MCF 10A (cell line): ENCODE measurements at places on chromosomes 2 and 18. TPM values are rescaled to one million over a fixed set of nuclear protein-coding genes. Genes with fewer than 3 reads are reported as not detected.

The PTCD3 gene
- 95.3 and 96.3 TPM in 2 replicates for total RNA-seq

GRCh38 chr2:529424-529823 is 147.8 kb downstream of the TMEM18 start:
- H3K36me3 ChIP-seq, result peaks cover 6% of the 10 kb centered on the region
- no peak overlapping the region for H3K4me3 ChIP-seq
- H3K27me3 ChIP-seq, result no peaks in the 10 kb centered on the region
- DNase-seq, result peak; percentile 50
- H3K4me1 ChIP-seq, result peaks cover 3% of the 10 kb centered on the region

- DNase-seq, result no peak
- no peaks in the 10 kb centered on the region for H3K27me3 ChIP-seq
- no peaks in the 10 kb centered on the region for H3K4me1 ChIP-seq
- no peak overlapping the region for H3K4me3 ChIP-seq
- no peak overlapping the region for H3K27ac ChIP-seq
Observed at GRCh38 chr2:177783835-177784744, 288.5 kb downstream of the PDE11A start.

GRCh38 chr2:238854699-238855229 is 6.9 kb downstream of the TWIST2 start:
- H3K27ac ChIP-seq, result no peak overlapping the region
- H3K36me3 ChIP-seq, result peaks cover 13% of the 10 kb centered on the region
- no peak for DNase-seq
- peaks cover 17% of the 10 kb centered on the region for H3K4me1 ChIP-seq
- H3K4me3 ChIP-seq, result no peak overlapping the region
- no peaks in the 10 kb centered on the region for H3K27me3 ChIP-seq

GRCh38 chr2:240397542-240397916 is 37.9 kb upstream of the GPC1 start:
- H3K36me3 ChIP-seq, result peaks cover 6% of the 10 kb centered on the region
- no peaks in the 10 kb centered on the region for H3K4me1 ChIP-seq
- no peaks in the 10 kb centered on the region for H3K27me3 ChIP-seq
- no peak overlapping the region for H3K4me3 ChIP-seq
- no peak for DNase-seq

GRCh38 chr2:232632904-232633412 is 446 bp upstream of the EFHD1 start:
- H3K27ac ChIP-seq, result no peak overlapping the region
- H3K4me3 ChIP-seq, result no peak overlapping the region
- no peaks in the 10 kb centered on the region for H3K36me3 ChIP-seq

DNA sequence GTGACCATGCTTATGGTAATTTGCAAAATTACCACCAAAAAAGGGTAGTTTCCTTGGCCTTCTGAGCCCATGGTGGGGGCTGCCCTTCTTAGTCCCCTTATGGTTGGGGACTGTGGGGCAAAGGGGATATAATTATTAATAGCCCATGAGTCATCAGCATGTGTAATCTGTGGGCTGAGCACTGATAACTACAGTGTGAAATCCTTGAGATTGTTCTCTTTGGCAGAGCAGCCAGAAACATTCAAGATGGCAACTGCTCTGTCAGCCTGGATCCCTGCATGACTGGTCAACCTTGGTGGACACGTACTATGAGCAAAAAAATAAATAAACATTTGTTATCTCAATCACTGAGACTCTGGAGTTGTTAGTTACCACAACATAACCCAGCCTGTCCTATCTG is 61.3 kb downstream of the MGAT4A start:
- peaks cover 5% of the 10 kb centered on the region for H3K36me3 ChIP-seq
- no peak overlapping the region for H3K4me3 ChIP-seq
- H3K27ac ChIP-seq, result no peak overlapping the region
- H3K27me3 ChIP-seq, result no peaks in the 10 kb centered on the region
- H3K4me1 ChIP-seq, result peaks cover 7% of the 10 kb centered on the region

- no peak overlapping the region for H3K4me3 ChIP-seq
- H3K36me3 ChIP-seq, result peaks cover 41% of the 10 kb centered on the region
- no peaks in the 10 kb centered on the region for H3K27me3 ChIP-seq
- peak; percentile 36 for DNase-seq
- no peaks in the 10 kb centered on the region for H3K4me1 ChIP-seq
Observed at GRCh38 chr2:202944408-202944807, 32.3 kb downstream of the CARF start.

DNA sequence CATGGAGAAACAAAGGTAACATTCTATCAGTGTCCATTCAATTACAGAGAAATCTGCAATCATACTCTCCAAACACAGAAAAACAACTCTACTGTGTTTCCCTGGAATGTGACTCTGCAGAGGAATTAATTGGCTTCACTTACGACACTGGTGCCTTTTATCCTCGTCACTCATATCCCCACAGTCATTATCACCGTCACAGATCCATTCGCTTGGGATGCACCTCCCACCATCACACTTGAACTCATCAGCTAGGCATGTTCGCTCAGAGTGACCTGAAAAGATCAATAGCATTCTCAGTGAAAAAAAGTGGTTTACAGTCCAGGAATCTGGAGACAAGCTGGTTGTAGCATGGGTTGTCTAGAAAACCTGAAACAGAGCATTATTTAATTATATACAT is 124.3 kb downstream of the DHRS9 start:
- DNase-seq, result no peak

DNA sequence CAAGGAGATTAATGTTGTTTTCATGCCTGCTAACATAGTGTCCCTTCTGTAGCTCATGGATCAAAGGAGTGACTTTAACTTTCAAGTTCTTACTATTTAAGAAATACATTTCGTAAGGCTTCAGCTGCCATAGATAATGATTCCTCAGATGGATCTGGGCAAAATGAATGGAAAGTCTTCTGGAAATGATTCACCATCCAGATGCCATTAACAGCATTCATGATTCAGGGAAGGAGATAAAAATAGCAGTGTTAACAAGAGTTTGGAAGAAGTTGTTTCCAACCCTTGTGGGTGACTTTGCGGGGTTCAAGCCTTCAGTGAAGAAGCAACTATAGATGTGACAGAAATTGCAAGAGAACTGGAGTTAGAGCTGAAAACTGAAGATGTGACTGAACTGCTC is 17.0 kb downstream of the VRK2 start:
- H3K27ac ChIP-seq, result no peak overlapping the region
- no peaks in the 10 kb centered on the region for H3K27me3 ChIP-seq
- peaks cover 10% of the 10 kb centered on the region for H3K4me1 ChIP-seq
- H3K4me3 ChIP-seq, result no peak overlapping the region

DNA sequence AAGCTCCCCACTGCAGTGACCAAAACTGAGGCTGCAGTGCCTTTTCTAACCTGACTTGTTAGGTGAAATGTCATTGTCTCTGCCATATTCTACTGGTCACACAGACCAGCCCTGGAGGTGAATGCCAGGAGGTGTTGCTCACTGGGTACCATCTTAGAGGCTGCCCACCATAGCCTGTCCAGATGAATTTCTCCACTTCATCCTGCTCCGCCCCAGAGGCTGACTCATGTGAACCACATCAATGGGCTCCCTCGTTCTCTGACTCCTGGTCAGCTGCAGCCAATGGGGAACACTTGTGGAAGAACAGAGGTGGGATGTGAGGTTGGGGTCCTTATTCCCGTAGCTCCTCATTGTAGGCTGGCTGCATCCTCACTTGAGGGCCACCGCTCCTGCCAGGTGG is 3.4 kb upstream of the NARS1 start:
- no peak overlapping the region for H3K27ac ChIP-seq
- H3K36me3 ChIP-seq, result peaks cover 6% of the 10 kb centered on the region
- H3K4me1 ChIP-seq, result no peaks in the 10 kb centered on the region

DNA sequence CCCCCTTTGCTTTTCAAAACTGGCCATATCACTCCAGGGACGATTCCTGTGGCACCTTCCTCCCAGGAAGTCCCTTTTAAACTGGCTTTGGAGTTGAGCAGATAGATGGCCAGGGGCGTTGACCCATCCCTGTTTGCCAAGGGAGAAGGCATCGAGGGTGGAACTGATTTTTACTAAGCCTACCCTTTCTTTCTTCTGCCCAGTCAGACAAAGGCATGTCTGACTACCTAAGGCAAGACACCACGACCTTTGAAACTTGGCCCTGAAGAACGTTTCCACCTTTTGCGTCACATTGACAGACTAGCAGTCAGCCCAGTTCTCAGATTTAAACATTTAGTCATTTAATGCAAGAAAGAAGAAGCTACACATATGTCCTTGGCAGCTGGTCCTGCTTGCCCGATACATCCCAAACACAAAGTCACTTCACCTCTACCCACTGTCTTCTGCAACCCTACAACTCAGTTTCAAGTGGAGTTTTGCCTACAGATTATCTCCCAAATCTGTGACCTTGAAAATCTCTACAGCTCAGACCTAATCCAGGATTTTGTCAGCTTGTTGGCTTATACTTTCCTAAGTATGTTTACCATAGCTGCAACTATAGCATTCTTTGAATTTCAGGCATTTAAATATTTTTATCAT is 102.2 kb upstream of the IL1R2 start:
- no peak overlapping the region for H3K27ac ChIP-seq
- no peak for DNase-seq
- no peaks in the 10 kb centered on the region for H3K27me3 ChIP-seq
- peaks cover 80% of the 10 kb centered on the region for H3K36me3 ChIP-seq

The ERICH2 gene
- total RNA-seq, result 7.2 and 22.4 TPM in 2 replicates

- DNase-seq, result no peak
- no peaks in the 10 kb centered on the region for H3K36me3 ChIP-seq
- no peaks in the 10 kb centered on the region for H3K27me3 ChIP-seq
- H3K4me1 ChIP-seq, result peaks cover 10% of the 10 kb centered on the region
- H3K27ac ChIP-seq, result no peak overlapping the region
Observed at GRCh38 chr2:158300394-158300793, 156.2 kb downstream of the CCDC148 start.

DNA sequence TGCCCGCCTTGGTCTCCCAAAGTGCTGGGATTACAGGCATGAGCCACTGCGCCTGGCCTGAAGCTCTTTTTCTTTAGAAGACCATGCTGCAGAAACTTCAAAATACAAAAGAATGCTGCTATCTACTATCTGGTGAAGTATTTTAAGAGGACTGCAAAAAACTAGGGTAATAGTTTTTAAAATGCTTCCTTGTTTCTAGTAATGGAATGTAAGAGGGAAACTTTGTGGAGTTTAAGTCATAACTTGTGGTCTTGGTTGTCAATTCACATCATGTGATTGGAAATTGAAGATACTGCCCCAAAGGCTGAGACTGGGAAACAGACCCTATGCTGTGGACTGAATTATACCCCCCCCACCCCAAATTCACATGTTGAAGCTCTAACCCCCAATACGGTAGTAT is 68.3 kb downstream of the B3GNT2 start:
- H3K27ac ChIP-seq, result no peak overlapping the region
- DNase-seq, result no peak
- no peaks in the 10 kb centered on the region for H3K27me3 ChIP-seq
- H3K36me3 ChIP-seq, result no peaks in the 10 kb centered on the region

The ZNF513 gene
- 14.8 and 16.2 TPM in 2 replicates for total RNA-seq

The NDC80 gene
- total RNA-seq, result 20.4 and 29.6 TPM in 2 replicates

The IL36RN gene
- not detected in 2 replicates for total RNA-seq

GRCh38 chr18:75696391-75696790 is 268.9 kb upstream of the SMIM21 start:
- H3K4me3 ChIP-seq, result no peak overlapping the region
- H3K27me3 ChIP-seq, result no peaks in the 10 kb centered on the region
- H3K27ac ChIP-seq, result no peak overlapping the region
- no peaks in the 10 kb centered on the region for H3K4me1 ChIP-seq
- no peak for DNase-seq

The SCYGR6 gene
- not detected in 2 replicates for total RNA-seq

The MEIS1 gene
- total RNA-seq, result 4.1 and 4.4 TPM in 2 replicates

- DNase-seq, result no peak
- no peaks in the 10 kb centered on the region for H3K4me1 ChIP-seq
- no peak overlapping the region for H3K4me3 ChIP-seq
- no peak overlapping the region for H3K27ac ChIP-seq
- H3K36me3 ChIP-seq, result no peaks in the 10 kb centered on the region
Observed at GRCh38 chr2:136000502-136000901, 15.1 kb upstream of the DARS1 start.

The NGEF gene
- total RNA-seq, result 2.7 and 7.4 TPM in 2 replicates

The RNF181 gene
- total RNA-seq, result 125 and 215 TPM in 2 replicates

The CFAP65 gene
- not detected in 2 replicates for total RNA-seq

DNA sequence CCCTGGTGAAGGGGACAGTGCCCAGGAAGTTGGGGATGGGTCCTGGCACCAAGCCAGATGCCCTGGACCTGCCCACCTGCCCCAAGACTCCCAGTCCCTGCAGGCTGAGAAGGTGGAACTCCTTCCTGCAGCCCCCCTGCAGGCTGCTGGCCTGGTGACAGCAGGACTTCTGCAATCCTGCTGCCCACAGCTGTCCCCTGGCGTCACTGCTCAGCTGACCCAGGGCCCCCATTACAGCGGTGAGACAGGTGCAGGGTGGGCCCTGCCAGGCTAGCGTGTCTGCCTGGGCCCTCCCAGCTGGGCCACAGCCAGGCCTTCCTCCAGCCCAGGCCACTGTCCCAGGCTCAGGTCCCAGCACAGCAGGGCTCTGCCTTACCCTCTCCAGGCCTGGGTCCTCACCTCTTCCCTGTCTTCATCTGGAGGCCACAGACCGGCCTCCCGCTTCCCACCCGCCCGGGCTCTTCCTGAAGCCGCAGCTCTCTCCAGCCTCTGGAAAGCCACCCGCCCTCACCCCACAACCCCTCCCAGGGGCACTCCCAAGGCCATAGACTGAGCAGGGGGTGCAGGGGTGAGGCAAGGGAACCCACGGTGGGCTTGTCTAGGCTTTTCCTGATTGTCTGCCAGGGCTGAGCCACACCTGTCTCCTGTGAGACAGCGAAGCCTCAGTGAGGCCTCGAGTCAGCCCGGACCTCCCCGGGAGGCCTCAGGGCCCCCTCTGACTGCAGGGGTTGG is 8.8 kb upstream of the ERFE start:
- no peak for DNase-seq
- H3K27ac ChIP-seq, result no peak overlapping the region
- no peak overlapping the region for H3K4me3 ChIP-seq
- no peaks in the 10 kb centered on the region for H3K36me3 ChIP-seq

The LDAH gene
- total RNA-seq, result 16.8 and 17.0 TPM in 2 replicates

DNA sequence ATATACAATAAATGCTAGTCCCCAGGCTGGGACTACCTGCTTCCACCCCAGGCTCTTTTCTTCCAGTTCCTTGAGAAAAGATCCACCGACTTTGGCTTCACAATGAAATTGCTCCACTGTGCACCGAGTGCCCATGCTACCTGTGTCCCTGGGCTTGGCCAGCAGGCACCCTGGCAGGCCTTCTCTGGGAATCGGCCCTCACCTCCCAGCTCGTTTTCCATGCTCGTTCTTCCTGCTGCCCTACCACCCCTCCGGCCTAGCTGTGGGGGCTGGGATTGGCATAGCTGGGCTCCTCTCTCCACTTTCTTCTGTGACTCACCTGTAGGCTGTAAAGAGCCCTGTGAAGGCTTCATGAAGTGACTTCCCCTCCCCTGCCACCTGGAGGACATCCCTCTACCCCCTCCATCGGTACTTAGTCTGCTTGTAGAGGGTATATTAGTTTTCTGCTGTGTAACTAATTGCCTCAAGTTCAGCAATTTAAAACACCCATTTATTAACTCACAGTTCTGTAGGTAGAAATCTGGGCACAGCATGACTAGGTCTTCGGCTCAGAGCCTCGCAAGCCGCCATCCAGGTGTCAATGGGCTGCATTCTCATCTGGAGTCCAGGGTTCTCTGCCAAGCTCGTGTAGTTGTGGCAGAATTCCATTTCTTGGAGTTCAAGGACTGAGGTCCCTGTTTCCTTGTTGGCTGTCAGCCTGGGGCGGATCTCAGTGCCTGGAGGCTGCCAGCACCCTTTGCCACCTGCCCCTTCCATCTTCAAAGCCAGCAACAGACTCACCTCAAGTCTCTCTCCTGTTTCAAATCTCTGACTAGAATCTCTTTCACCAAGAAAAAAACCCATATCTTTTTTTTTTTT is 57.6 kb downstream of the DPYSL5 start:
- no peak overlapping the region for H3K27ac ChIP-seq
- H3K27me3 ChIP-seq, result peaks cover 37% of the 10 kb centered on the region
- no peaks in the 10 kb centered on the region for H3K4me1 ChIP-seq
- no peak for DNase-seq
- no peak overlapping the region for H3K4me3 ChIP-seq

The ODC1 gene
- 321 and 341 TPM in 2 replicates for total RNA-seq
